Activated T-cell treated with anti-CD3 and anti-CD28 coated beads, Interleukin-2, amount 50 U/mL, for 72 hours (primary cell): ENCODE measurements at places on chromosomes 11 and 22.

DNA sequence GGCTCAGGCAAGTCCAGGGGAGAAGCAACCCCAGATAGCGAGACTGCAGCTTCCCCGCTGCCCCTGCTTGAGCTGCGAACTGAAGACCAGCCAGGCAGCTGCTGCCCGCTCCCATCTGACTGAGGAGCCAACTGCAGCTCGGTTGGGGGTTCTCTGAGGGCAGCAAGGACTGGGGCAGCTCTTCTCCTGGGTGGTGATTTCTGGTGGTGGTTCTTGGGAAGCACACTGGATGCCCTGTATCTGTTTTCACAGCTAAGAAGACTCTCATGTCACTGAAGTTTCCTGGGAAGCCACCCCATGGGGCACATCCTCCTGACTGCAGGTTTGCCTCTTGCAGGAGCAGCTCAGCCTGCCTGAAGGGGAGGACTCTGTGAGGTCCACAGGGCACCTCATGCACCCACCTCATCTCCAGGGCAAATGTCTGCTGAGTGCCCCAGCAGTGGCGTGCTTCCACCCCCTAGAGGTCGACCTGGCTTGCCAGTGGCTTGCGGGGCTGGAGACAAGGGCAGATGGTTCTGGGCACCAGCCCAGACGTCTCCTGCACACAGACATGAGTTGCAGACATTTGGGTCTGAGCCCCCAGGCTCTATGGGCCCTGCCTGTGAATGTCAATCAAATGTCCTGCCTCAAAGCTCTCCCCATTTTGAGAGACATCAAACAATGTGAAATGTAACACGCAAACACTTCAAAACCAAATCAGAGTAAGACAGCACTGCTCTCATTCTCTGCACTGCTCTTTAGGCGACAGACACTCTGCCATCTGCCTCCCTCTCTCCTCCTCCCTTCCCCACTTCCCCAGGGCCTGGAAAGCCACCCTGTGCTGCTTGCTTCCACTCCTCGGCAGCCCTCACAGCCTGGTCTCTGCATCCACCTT, 800.9 kb downstream of the BRD1 start:
- no peak for DNase-seq

- DNase-seq = no peak
Measured at GRCh38 chr11:113118104-113118503, 156.9 kb downstream of the NCAM1 start.

DNA sequence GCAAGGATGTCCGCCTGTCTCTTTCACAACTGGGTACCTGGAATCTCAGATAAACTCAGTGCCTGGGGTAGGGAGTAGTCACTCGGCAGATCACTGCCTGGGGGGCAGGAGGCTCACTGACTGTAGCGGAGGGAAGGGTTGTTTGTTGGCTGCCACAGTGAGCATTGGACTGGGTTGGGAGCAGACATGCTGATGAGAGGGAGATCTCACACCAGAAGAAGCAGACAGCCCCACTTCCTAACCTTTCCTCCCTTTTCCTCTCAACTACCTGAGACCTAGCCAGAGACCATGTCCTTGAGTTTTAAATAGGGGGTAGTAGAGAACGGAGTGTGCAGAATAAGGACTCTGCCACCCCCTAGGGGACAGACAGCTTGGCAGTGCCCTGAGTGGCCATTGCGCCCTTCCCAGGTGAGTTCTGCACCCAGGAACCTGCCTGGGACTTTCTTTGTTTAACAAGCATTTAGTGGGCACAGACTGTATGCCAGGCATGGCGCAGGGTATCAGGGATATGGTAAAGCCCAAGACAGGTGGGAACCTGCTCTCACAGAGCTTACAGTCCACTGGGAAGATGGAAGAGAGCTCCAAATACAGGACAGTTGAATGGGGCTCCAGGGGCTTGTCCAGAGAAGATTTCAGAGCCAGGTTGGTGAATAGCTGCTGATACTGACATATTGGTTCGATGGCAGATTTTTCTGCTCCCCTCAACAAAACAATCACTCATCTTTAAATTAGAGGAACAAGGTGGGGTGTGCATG, 115.7 kb upstream of the NNMT start:
- peak; percentile 18 for DNase-seq

DNA sequence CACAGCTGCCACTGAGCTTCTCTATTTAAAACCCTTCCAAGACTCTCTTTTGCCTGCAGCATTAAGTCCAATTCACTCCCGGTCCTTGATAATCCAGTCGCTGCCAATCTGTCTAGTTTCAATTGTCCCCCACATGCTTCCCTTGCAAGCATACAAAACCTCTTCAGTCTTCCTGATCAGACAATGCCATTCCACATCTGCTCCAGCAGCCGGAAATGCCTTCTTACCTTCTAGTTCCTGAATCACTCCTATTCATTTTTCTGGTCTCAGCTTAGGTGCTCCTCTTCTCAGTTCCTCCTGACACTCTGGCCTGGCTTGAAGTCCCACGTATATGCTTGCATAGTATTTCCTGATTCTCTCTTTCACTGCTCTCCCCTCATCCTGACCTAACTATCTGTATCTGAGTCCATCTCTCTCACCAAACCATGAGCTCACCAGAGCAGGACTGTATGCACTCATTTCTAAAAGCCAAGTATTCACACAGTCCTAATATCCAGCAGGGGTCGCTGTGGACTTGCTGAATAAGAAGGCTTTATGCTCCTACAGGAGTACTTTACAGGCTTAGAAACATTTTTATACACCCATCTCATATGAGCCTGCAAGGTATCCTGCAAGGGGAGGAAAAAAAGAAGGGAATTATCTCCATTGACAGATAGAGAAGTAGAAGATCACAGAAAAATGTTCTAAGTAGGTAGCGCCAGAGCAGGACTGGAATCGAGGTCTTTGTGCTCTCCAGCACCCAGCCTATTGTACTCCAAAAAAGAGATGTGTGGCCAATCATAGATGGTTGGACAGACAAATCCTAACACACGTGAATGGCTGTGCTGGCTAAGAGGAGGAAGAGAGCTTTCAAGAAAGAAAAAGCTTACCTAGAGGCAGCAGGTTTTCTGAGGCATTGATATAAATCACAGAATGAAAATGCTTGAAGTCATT, 19.2 kb downstream of the XRRA1 start:
- peak; percentile 66 for DNase-seq

GRCh38 chr11:101912823-101913284, 2.0 kb upstream of the CEP126 start:
- no peak for DNase-seq

DNA sequence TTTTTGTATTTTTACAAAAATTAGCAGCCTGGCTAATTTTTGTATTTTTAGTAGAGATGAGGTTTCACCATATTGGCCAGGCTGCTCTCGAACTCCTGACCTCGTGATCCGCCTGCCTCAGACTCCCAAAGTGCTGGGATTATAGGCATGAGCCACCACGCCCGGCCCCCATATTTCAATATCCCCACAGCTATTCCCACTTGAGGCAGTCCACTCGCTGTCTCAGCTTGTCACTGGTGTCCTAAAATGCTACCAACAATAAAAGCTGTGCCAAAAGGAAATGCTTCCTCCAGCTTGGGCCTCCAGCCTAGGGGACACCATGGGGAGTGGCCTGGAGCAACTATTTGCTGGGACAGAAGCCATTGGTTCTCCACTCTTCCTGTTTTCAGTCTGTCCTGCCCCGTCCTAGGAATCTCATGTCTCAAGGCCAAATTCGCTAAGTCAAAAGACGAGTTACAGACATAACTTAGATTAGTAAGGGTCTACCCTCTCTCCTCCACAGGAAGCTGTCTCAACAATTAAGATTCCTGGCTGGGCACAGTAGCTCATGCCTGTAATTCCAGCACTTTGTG, 7.3 kb upstream of the SPINDOC start:
- DNase-seq = no peak

GRCh38 chr22:47032956-47033647, 270.7 kb downstream of the TBC1D22A start:
- DNase-seq = no peak

DNA sequence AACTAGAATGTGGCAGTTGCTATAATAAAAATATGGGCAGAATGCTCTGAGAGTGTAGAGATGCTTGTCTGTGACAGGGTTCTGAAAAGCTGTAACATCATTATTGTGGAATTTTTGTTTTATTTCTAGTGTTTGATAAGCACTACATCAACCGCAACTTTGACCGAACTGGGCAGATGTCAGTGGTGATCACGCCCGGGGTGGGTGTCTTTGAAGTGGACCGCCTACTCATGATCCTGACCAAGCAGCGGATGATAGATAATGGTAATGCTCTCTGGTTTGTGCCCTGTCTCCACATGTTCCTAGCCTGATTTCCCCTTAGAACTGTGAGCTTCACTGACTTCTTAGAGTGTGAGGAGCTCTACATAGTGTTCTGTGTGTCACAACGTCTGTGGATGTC, 48.8 kb downstream of the DEPDC5 start:
- DNase-seq = no peak

DNA sequence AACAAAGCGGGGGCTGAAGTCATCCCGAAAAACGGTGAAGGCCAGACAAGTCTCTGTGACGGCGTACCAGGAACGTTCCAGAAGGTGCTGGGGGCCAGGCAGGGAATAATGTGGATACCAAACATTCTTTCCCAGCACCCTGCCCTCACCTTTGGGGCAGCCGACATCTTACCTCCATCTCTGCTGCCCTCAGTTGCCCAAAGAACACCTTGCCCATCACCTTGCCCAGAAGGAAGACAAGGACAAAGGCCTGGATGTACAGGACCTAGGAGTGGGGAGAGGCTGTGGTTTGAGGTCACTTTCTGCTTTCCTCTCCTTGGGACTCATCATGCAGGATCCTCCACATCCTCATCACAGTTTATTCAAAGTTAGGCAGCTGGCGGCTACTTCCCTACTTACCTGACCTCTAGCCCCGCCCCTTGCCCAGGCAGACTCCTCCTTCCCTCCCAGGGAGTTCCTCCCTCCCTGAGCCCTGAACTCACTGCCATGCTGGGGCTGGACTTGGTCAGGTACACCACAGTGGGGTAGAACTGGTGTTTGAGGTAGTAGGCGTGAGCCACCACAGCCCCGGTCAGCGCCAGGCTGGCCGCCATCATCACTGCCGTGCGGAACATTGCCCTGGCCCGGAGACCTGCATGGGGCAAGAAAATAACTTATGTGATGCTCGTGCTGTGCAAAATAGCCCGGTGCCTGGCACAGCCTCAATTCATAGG, 1.2 kb downstream of the SYVN1 start:
- DNase-seq = peak; percentile 74

- DNase-seq = no peak
Measured at GRCh38 chr22:37913233-37913721, 7.2 kb downstream of the MICALL1 start.

- DNase-seq = no peak
Measured at GRCh38 chr11:67248653-67249052, 17.6 kb upstream of the GRK2 start.

DNA sequence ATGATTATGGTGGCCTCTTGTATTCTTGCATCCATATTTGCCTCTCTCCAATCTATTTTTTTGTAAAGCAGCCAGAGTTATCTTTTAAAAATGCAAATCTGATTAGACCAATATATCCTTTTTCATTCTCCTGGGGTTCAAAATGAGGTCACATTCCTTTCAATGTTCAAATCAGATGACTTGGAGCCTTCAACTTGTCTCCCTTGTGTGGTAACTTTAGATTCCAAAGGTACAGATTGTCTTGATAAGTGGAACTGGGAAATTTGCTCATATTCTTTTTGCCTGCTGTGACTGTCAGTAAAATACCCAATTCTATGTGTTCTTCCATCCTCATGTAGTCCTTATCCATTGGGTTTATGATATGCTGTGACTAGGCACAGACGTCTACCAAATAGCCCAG, 15.1 kb upstream of the CAPRIN1 start:
- no peak for DNase-seq

DNA sequence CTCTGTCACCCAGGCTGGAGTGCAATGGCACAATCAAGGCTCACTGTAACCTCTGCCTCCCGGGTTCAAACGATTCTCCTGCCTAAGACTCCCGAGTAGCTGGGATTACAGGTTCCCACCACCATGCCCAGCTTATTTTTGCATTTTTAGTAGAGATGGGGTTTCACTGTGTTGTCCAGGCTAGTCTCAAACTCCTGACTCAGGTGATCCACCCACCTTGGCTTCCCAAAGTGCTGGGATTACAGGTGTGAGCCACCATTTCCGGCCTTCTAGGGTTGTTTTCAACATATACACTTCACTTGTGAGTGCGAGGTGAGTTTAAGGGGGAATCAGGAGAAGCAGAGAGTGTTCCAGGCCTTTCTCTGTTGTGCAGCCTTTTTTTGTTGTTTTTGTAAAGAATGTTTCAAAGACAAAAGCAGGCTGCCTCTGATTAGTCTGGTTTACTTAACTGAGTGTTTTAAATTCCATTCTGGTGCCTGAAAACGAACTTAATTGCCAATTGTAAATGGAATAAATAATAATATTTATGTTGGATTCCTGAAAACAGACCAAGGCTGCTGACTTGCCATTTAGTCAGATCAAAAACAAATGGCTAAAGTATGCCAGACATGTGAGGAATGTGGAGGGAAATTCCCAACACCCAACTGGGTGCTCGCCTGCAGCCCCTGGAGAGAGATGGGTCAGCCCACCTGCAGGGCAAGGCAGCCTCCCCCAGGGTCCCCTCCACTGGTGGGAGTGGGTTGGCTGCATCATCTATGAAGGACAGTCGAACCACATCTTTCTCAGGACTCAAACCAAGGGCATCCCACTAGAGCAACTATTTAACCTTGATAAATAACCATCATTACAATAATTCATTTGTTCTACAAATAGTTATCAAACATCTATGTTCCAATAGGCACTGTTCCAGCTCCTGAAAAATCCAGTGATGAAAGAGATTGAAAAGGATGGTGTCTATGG, 4.6 kb upstream of the RANGAP1 start:
- DNase-seq = no peak

GRCh38 chr11:32255841-32256240, 165.0 kb downstream of the RCN1 start:
- no peak for DNase-seq

DNA sequence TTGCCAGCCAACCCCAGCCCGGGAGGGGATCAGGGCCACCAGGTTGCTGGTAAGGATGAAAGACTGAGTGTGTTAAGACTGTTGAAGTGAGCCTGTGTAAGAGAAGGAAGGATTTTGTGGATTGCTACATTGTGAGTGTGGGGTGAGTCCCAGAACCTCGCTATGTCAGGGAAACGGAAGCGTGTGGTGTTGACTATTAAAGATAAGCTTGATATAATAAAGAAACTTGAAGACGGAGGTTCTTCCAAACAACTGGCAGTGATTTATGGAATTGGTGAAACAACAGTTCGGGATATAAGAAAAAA, 627 bp downstream of the JRKL start:
- DNase-seq = no peak

DNA sequence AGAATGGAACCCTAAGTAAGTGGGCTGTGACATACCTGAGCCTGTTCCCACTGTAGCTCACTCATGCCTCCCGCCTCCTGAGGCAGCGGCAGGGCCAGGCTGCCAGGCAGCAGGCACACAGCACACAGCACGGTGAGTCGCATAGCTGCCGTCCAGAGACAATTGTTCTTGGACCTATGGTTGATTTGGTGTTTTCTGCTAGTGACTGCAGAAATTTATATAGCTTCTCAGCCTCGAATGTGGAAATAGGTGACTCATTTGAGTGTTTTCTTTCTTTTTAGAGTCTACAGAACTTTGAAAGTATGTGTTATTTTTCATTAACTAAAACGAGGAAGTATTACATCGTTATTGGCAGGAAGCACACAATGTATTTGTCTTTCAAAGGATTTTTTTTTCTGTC, at the start of gene MMP7:
Gene MMP7 (minus strand): TSS at position 190 of the 400 bp plus-strand sequence. CDS start 47 bp downstream, at position 143.
- no peak for DNase-seq

GRCh38 chr11:8459711-8460399, 134.2 kb downstream of the STK33 start:
- no peak for DNase-seq
